CD4-positive, alpha-beta memory T cell (primary cell): ENCODE measurements at places on chromosomes 12 and 14.

DNA sequence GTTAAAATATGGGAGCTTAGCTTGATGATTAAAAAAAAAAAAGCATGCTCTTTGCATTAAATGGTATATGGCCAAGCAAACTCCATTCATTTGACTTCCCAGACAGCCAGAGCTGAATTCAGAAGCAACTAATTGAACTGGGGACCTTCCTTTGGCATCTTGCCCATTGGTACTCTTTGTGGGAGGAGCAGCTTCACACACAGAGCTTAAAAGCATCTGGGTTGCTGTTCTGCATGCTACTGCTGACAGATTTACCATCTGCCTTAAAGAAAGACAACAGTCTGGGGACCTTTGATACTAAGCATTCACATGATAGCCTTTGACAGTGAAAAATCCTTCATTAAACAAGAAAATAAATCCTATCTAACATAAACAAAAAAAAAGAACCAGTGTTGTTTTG is 977.9 kb downstream of the TMTC2 start:
- DNase-seq = no peak

GRCh38 chr12:52440821-52441319 is 6.7 kb upstream of the KRT75 start:
- no peak for DNase-seq

DNA sequence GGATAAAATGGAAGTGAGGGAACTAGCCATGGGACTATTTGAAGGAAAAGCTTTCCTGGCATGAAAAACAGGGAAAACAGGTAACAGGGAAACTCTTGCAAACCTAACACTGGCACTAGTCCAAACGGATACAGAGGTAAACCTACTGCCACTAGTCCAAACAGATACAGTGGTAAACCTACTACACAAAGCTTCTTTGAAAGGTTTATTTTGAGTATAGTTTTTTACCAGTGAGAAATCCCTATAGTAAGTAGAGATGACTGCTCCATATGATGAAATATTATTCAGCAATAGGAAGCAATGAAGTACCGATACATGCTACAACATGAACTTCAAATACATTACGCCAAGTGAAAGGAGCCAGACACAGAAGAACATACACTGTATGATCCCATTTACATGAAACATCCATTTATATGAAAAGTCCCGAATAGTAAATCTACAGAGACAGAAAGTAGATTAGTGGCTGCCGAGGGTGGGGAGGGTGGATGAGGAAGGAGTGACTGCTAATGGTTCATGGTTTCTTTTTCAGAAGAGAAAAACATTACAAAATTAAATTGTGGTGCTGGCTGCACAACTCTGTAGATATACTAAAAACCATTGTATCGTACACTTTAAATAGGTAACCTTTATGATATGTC is 25.5 kb downstream of the SPTLC2 start:
- DNase-seq = no peak

- DNase-seq = no peak
These were observed 18.6 kb downstream of the CCER1 start for GRCh38 chr12:90936230-90937005.

GRCh38 chr12:112419297-112420133 is 768 bp downstream of the PTPN11 start:
- DNase-seq = peak; percentile 69

DNA sequence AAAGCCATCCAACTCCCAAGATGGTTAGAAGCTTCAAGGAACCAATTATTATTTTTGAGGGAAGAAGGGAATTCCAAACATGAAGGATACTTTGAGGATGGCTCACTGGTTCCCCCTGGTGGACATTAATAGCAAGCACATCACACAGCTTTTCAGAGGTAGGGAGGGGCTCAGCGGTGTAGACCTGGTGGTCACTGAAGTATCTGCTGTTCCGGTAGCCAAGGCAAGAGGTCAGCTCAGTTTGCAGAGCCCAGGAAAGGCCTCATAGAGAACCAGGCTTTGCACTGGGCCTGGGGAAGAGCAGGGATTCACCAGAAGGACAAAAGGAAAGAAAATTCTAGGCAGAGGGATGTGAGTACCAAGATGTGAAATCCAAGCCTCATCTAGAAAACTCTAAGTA is 118.7 kb downstream of the KSR2 start:
- no peak for DNase-seq

GRCh38 chr12:50061946-50062686 is 4.7 kb downstream of the ASIC1 start:
- DNase-seq = no peak

DNA sequence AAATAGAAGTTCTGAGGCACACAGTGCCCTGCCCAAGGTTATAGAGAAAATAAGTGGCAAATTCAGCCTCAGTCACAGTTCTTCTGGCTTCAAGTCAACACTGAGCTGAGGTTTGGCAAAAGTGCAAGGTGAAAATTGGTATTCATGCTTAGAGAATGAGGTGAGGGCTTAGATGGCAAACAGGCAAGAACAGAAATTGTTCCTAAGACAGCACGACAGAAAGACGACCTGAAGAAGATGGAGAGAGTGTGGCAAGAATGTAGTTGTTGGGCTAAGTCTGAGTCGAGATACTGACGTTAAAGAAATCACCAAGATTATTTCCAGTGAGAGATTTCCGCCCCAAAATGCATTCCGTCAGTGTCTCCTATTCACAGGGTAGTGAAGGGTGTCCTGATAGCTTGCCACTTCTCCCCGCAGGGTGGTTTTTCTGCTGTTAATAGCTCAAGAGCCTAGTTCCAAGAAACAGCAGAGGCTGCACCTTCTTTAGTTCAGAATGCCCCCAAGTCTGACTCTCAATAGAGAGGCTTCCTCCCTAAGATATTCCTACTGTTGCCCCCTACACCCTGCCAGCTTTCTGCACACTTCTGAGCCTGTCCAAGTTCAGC is 260.8 kb upstream of the AMIGO2 start:
- DNase-seq = no peak

GRCh38 chr12:87198181-87198580 is 831.0 kb downstream of the C12orf50 start:
- DNase-seq = no peak
